Esophagus squamous epithelium (tissue), 5 donors: ENCODE measurements at places on chromosomes 1 and 21.

- no peak for DNase-seq
Measured at GRCh38 chr1:30605441-30605920, 117.9 kb downstream of the MATN1 start.

GRCh38 chr1:220391491-220391890 lies 119.2 kb upstream of the RAB3GAP2 start:
- DNase-seq, result no peak

GRCh38 chr1:50940291-50940690 lies 19.8 kb downstream of the FAF1 start:
- DNase-seq, result no peak

GRCh38 chr21:20997636-20998455 lies at the start of gene NCAM2:
Gene NCAM2 (plus strand): TSS chr21:20998409.
- DNase-seq, result no peak

GRCh38 chr1:179586107-179586823 lies 5.4 kb upstream of the TDRD5 start:
- no peak for DNase-seq

GRCh38 chr1:30728832-30729638 lies 5.7 kb upstream of the MATN1 start:
- no peak for DNase-seq

- no peak for DNase-seq
Measured at GRCh38 chr1:58418283-58419228, 128.0 kb downstream of the OMA1 start.

GRCh38 chr21:21952566-21952965 lies 954.4 kb downstream of the NCAM2 start:
- DNase-seq, result no peak

GRCh38 chr1:228378873-228379460 lies 27.7 kb downstream of the TRIM11 start:
- DNase-seq, result no peak

GRCh38 chr1:224058303-224058702 lies 55.6 kb upstream of the FBXO28 start:
- DNase-seq, result no peak
